ENCODE measurements at places on chromosomes 4 and X.

DNA sequence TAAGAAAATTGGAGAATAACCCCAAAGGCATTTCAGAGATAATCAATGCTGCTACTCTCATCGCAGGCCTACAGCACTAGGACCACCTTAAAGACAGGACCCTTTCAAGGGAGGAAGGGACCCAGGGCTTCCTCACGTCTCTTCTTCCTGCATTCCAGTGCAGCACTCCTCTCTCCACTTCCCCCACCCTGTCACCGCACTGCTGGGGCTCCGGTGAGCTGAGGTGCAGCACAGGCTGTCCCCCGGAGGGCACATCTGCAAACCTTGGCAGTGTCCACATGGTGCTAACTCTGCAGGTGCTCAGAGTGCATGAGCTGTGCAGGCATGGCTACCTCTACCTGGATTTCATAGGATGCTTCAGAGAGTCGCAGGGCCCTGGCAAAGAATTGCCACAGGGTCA lies 305.6 kb downstream of the DCHS2 start:
- 0 out of 2 replicates have a peak, but pooled peaks cover 3% of the 10 kb centered on the region for H3K36me3 ChIP-seq
- peaks cover 29% of the 10 kb centered on the region for H3K4me1 ChIP-seq
- no peak overlapping the region for H3K4me3 ChIP-seq
- no peak overlapping the region for H3K27ac ChIP-seq

DNA sequence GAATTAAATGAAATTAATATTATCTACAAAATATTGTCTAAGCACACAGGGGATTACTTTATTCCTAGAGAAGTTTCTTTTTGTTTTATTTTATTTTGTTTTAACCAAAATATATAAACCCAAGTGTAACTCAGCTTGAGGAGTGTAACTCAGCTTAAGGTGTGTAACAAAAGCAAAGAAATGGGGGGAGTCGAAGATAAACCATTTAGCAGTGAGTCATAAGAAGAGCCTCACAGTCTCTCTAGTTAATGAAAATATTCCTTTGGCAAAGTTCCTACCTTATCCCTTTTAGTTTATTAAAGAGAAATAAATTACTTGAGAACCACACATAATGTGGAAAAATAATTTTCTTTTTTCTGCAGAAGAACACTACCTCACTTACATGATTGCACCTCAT lies 261.8 kb downstream of the KCTD8 start:
- H3K4me1 ChIP-seq = peaks cover 16% of the 10 kb centered on the region
- H3K4me3 ChIP-seq = no peak overlapping the region

DNA sequence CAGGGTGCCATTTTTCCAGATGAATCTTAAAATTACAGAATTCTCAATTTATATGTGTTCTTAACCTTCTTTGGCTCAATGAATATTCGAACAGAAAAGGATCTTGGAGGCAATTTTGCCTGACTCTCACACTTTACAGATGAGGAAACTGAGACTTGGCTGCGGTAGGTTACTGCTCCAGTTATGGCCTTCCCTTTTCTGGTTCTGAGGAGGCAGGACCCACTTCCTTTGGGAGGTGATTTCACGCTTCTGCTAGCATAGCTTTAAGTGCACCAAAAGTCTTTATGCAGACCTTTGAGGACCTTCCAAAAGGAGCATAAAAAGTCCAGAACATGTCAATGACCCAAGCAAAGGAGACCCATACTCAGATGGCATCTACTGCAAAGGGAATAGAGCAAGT lies 44.7 kb upstream of the KLF3 start:
- peaks cover 9% of the 10 kb centered on the region for H3K4me1 ChIP-seq
- no peak overlapping the region for H3K27ac ChIP-seq
- H3K4me3 ChIP-seq = no peak overlapping the region
- H3K27me3 ChIP-seq = no peaks in the 10 kb centered on the region
- H3K36me3 ChIP-seq = no peaks in the 10 kb centered on the region
- DNase-seq = no peak

- H3K27ac ChIP-seq = no peak overlapping the region
- H3K27me3 ChIP-seq = no peaks in the 10 kb centered on the region
- H3K4me3 ChIP-seq = no peak overlapping the region
- no peak for DNase-seq
- H3K36me3 ChIP-seq = no peaks in the 10 kb centered on the region
These were observed 10.9 kb downstream of the FAM241A start for GRCh38 chr4:112156112-112156511.

- peaks cover 43% of the 10 kb centered on the region for H3K4me1 ChIP-seq
- peaks cover 7% of the 10 kb centered on the region for H3K27me3 ChIP-seq
These were observed 631 bp downstream of the TMEM47 start for GRCh38 chrX:34656467-34656841.

DNA sequence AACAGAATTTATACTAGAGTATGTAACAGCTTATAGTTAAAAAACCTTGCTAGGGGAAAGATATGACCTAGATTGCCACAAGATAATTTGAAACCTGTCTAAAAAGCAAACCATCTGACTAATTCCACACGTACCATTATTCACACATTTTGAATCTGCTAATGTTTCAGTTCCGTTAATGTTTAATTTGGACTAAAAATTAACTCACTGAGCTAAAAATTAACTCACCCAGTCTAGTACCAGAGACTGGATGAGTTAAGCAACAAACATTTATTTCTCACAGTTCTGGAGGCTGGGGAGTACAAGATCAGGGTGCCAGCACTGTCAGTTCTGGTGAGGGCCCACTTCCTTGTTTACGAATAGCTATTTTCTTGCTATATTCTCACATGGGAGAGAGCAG lies 231.5 kb upstream of the DIAPH2 start:
- no peaks in the 10 kb centered on the region for H3K36me3 ChIP-seq
- H3K4me1 ChIP-seq = no peaks in the 10 kb centered on the region

- H3K36me3 ChIP-seq = no peaks in the 10 kb centered on the region
- no peak overlapping the region for H3K27ac ChIP-seq
- no peaks in the 10 kb centered on the region for H3K27me3 ChIP-seq
- DNase-seq = no peak
- no peaks in the 10 kb centered on the region for H3K4me1 ChIP-seq
- H3K4me3 ChIP-seq = no peak overlapping the region
These were observed 71.6 kb downstream of the FAM114A1 start for GRCh38 chr4:38939165-38939564.

GRCh38 chr4:17494258-17495190 lies 17.4 kb downstream of the QDPR start:
- H3K4me3 ChIP-seq = no peak overlapping the region
- H3K36me3 ChIP-seq = peaks cover 20% of the 10 kb centered on the region
- DNase-seq = no peak
- H3K27me3 ChIP-seq = no peaks in the 10 kb centered on the region

DNA sequence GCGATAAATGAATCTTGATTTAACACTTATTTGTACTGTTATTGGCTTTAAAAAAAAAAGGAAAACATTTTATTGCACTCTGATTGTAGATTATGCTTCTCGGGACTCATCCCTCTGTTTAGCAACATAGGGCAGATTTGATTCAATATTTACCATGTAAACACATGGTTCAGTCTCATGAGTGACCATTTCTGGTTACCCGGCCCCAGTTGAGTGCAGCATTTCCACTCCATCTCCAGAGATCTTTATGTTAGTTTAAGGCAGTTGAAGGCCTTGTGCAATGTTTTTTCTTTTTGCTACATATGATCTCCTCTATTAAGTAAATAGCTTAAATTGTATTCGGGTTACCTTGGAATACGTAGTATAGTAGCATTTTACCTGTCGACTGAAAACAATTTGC lies 143.3 kb upstream of the RPS6KA3 start:
- H3K27ac ChIP-seq = no peak overlapping the region
- H3K4me3 ChIP-seq = no peak overlapping the region
- no peak for DNase-seq

GRCh38 chrX:46620505-46620904 lies 46.9 kb downstream of the CHST7 start:
- H3K27ac ChIP-seq = no peak overlapping the region
- H3K36me3 ChIP-seq = peaks cover 44% of the 10 kb centered on the region
- no peak for DNase-seq
- no peak overlapping the region for H3K4me3 ChIP-seq
- H3K27me3 ChIP-seq = no peaks in the 10 kb centered on the region

- no peak overlapping the region for H3K4me3 ChIP-seq
- no peak for DNase-seq
- H3K36me3 ChIP-seq = peaks cover 18% of the 10 kb centered on the region
- H3K27ac ChIP-seq = no peak overlapping the region
- H3K27me3 ChIP-seq = no peaks in the 10 kb centered on the region
- H3K4me1 ChIP-seq = peaks cover 8% of the 10 kb centered on the region
These were observed 500.4 kb upstream of the HS3ST1 start for GRCh38 chr4:11929080-11929479.

DNA sequence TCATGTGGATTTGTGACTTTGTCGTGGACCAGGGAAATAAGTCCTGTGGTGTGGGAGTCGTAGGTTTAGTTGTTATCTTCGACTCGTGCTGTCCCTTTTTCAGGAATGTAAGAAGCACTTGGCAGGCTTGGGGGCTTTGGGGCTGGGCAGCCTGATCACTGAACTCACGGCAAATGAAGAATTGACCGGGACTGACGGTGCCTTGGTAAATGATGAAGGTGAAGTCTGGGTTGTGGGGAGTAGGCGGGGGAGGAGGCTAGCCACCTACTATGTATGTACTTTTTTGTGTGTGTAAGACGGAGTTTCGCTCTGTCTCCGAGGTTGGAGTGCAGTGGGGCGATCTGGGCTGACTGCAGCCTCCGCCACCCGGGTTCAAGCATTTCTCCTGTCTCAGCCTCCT lies 1.2 kb downstream of the TAF1 start:
- peak overlapping the region; percentile 79 for H3K27ac ChIP-seq
- DNase-seq = no peak
- peaks cover 8% of the 10 kb centered on the region for H3K4me1 ChIP-seq
- no peaks in the 10 kb centered on the region for H3K27me3 ChIP-seq

- DNase-seq = no peak
- H3K4me1 ChIP-seq = no peaks in the 10 kb centered on the region
- no peak overlapping the region for H3K27ac ChIP-seq
These were observed 40.9 kb upstream of the CPLX1 start for GRCh38 chr4:866761-867390.

GRCh38 chr4:163564221-163564720 lies 69.8 kb downstream of the TMA16 start:
- no peak overlapping the region for H3K4me3 ChIP-seq
- H3K36me3 ChIP-seq = peaks cover 3% of the 10 kb centered on the region
- H3K27me3 ChIP-seq = no peaks in the 10 kb centered on the region
- no peak for DNase-seq
- peaks cover 39% of the 10 kb centered on the region for H3K4me1 ChIP-seq

DNA sequence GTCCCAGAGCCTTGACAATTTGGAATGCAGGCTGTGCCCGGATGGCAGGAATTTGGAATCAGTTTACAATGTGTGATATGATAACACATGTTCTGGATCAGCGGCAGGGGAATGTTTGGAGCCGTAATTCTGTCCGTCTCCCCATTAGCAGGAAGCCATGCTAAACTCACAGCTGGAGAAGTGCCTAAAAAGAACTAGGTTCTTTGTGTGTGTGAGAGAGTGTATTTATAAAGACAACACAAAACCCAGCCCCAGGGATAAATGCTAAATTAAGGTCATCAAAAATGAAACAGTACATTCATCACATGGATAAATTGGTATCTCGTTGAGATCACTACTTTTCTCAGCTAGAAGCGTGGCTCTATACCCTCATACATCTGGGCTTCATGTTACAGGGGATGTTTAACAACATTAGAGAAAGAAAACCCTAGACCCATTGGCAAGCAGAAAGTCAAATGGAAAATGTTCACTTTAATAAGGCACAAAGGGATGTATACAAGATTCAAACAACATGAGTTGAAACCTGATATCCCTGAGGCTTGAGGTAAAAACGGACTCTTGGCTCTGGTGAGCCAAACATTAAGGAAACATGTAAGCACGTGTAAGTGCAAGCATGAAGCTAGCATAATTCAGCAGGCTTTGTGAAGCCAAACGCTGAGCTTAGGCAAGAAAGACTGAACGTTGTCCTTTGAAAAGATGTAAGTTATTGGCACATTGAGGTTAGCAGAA lies 18.0 kb upstream of the TMEM131L start:
- H3K4me1 ChIP-seq = peaks cover 23% of the 10 kb centered on the region
- no peak overlapping the region for H3K27ac ChIP-seq
- DNase-seq = no peak
- no peaks in the 10 kb centered on the region for H3K36me3 ChIP-seq
- H3K27me3 ChIP-seq = peaks cover 3% of the 10 kb centered on the region

DNA sequence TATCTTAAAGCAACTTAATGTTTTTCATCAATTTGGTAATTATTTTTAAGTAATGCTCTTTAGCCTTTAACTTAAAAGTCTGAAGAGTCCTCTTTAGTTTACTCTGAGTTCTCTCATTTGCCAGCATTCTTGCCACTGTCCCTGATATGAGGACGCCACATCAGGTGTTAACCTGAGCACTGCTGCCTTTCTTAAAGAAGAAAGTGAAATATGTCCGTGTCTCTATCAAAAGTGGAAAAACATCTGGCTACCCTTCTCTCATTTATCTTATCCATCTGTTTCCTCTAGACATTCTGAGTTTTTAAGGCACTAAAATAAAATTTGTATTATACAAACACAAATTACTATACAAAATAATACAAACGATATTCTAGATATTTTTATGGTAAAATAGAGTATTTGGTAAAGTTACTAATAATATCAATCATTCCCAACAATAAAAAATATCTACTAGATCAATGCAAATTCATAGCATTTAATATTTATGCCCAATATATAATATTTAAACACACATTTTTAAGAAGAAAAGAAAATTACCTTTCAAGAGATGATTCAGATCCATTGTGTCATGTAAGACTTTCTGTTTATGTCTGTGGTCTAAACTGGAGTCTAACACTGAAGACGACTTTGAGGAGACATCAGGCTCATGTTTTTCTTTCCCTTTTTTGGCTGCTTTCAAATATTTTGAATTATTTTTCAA lies 14.0 kb downstream of the CFAP97 start:
- peaks cover 13% of the 10 kb centered on the region for H3K36me3 ChIP-seq
- H3K4me3 ChIP-seq = no peak overlapping the region
- no peaks in the 10 kb centered on the region for H3K27me3 ChIP-seq
- H3K27ac ChIP-seq = no peak overlapping the region
- DNase-seq = no peak
- H3K4me1 ChIP-seq = peaks cover 4% of the 10 kb centered on the region

- peak overlapping the region; percentile 54 for H3K27ac ChIP-seq
- H3K36me3 ChIP-seq = peaks cover 38% of the 10 kb centered on the region
- H3K4me1 ChIP-seq = no peaks in the 10 kb centered on the region
- H3K27me3 ChIP-seq = no peaks in the 10 kb centered on the region
- no peak for DNase-seq
These were observed 13.6 kb downstream of the SYAP1 start for GRCh38 chrX:16733013-16733412.

- no peaks in the 10 kb centered on the region for H3K4me1 ChIP-seq
- no peak overlapping the region for H3K4me3 ChIP-seq
- no peak for DNase-seq
- no peak overlapping the region for H3K27ac ChIP-seq
These were observed 10.4 kb downstream of the PALLD start for GRCh38 chr4:168507178-168507815.

GRCh38 chr4:6235901-6236640 lies 33.6 kb upstream of the WFS1 start:
- DNase-seq = no peak
- H3K27me3 ChIP-seq = no peaks in the 10 kb centered on the region
- no peak overlapping the region for H3K27ac ChIP-seq

- no peaks in the 10 kb centered on the region for H3K27me3 ChIP-seq
- peaks cover 15% of the 10 kb centered on the region for H3K36me3 ChIP-seq
- H3K4me1 ChIP-seq = no peaks in the 10 kb centered on the region
- H3K27ac ChIP-seq = no peak overlapping the region
These were observed 38.5 kb upstream of the GALNTL6 start for GRCh38 chr4:171774642-171775190.

- DNase-seq = no peak
- H3K36me3 ChIP-seq = no peaks in the 10 kb centered on the region
- peaks cover 24% of the 10 kb centered on the region for H3K4me1 ChIP-seq
- H3K4me3 ChIP-seq = no peak overlapping the region
- H3K27ac ChIP-seq = no peak overlapping the region
These were observed 6.8 kb upstream of the CXCL2 start for GRCh38 chr4:74105656-74106280.

- peaks cover 10% of the 10 kb centered on the region for H3K36me3 ChIP-seq
- H3K27ac ChIP-seq = no peak overlapping the region
- no peak overlapping the region for H3K4me3 ChIP-seq
- peaks cover 11% of the 10 kb centered on the region for H3K4me1 ChIP-seq
These were observed 114.6 kb downstream of the ARHGAP10 start for GRCh38 chr4:147846318-147847155.
